Stimulated activated CD4-positive, alpha-beta T cell treated with anti-CD3 and anti-CD28 coated beads, Interleukin-12 subunit alpha, Interleukin-12 subunit beta, amount 100 ng/mL, for 48 hours (primary cell): ENCODE measurements at places on chromosomes 12 and 14.

DNA sequence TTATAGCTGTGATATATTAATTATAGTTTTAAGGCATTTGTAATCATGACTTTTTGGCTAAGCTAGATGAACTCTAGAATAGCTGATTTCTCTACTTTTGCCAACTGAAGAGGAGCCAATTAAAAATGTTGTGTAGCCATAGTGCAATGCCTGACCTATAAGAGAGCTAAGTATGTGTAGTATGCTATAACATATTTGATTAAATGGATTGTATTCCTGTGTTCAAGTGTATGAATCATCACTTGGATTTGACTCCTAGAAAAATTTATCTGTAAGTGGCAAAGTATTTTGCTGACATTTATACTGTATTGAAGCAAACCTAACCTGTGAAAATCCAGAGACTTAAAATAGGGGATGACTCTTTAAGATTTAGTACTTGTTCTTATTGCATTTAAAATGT lies 34.2 kb downstream of the PCNX4 start:
- no peak for DNase-seq

DNA sequence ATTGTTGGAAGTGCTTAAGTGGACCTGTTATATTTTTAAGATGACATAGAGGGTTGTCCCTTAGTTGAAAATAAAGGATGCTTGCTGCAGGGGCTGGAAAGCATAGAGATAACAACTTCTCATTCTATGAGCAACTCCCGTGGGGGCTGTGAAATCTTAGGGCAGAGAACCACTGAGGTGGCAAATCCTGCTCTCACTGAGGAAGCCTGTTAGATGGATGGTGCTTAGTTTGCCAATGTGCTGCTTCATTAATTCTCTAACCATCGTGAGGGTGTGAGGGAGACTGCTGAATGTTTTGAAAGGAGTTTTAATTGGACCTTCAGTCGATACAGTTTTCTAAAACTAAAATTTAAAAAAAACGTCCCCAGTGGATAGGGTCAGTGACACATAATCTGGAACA lies 46.5 kb downstream of the PTPRO start:
- no peak for DNase-seq

GRCh38 chr12:20212658-20213555 lies 155.4 kb upstream of the PDE3A start:
- no peak for DNase-seq

DNA sequence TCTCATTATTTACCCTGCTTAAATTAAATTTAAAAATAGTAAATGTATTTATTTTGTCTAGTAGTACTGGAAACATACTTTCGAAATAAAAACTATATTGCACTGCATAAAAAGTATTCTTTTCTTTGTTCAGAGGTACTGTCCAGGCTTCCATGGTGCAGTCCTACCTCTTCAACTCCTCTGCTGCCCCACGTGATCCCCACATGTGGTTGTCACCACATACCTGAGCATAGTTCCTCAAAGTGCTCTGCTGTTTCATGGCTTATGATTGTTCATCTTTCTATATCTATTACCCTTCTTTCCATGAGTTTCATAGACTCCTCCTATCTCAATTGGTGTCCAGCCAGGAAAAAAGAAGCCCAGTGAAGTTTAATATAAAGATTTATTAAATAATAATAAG lies 317.5 kb upstream of the OR4E1 start:
- DNase-seq, result no peak

DNA sequence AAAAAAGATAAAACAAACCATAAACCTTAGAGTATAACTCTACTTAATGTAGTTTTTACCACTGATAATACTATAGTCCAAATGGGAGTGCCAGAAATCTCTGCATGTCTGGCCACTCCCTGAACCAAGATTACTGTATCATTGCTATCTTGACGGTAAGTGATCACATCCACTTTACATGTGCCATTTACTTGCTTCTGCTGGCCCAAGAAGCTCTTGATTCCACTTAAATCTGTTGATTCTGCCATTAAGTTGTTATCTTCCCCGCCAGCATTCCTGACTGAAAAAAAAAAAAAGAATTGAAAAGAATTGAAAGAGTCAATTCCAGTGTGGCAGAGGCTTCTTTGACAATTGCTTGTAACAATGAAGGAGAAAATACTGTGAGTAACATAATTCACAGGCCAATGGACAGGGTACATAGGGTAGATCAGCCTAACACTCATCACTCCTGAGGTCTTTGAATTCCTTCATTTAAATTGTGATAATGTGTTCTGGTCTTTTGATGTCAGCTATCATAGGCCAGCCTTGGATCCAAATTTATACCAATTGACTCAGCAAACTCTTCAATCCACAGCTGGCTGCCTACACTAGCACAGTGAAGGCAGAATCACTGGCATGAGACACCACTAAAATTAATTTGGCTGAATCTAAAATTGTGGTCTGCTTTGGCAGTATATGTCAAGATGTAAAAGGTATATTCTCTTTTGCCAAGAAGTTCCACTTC lies 665.2 kb upstream of the FLRT2 start:
- no peak for DNase-seq

- no peak for DNase-seq
These were observed 264.4 kb downstream of the SYT1 start for GRCh38 chr12:79128956-79129355.

GRCh38 chr12:54417712-54418440 lies 1.2 kb downstream of the ITGA5 start:
- DNase-seq, result no peak

GRCh38 chr14:52926953-52927352 lies 23.9 kb downstream of the FERMT2 start:
- DNase-seq, result no peak

DNA sequence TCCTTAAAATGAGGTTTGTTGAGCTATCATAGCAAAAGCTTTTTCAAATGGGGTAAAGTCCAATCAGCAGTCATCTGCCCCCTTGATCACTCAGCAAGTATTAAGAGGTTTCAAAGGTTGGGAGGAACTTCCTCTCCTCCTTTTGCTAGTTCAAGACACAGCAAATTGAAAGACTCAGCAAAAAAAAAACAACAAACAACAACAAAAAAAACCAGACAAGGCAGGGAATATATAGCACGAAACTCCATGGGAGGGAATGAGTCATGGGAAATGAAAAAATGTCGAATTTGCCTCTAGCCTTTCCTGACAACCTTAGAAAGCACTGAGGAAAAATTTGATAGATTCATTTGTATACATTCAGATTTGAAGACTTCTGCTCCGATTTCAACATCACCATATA lies 1.6 kb upstream of the SLC7A8 start:
- DNase-seq, result no peak

GRCh38 chr14:74202113-74202512 lies 37.1 kb upstream of the VSX2 start:
- no peak for DNase-seq

DNA sequence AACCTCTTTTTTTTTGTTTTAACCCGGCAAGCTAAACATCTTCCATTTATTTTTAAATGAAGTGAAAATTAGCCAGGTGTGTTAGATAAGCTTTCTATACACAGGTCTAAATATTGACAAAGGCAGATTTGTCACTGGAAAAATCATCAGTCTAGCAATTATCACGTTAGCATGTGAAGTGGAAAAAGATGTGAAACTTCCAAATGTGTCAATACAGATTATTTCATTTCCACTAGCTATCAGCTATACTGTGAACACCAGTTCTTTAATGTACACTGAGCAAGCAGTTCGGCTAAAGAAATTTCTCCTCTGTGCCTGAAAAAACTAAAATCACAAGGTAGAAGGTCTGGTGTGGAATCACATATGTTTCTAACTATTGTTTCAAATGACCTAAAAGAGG lies 96.6 kb upstream of the G2E3 start:
- DNase-seq, result no peak

- DNase-seq, result no peak
These were observed 1051.4 kb upstream of the ATXN7L3B start for GRCh38 chr12:73486256-73486655.

GRCh38 chr14:65336191-65336591 lies 76.3 kb upstream of the FUT8 start:
- peak; percentile 62 for DNase-seq

- DNase-seq, result no peak
These were observed 41.2 kb downstream of the SLC6A12 start for GRCh38 chr12:172732-173161.

DNA sequence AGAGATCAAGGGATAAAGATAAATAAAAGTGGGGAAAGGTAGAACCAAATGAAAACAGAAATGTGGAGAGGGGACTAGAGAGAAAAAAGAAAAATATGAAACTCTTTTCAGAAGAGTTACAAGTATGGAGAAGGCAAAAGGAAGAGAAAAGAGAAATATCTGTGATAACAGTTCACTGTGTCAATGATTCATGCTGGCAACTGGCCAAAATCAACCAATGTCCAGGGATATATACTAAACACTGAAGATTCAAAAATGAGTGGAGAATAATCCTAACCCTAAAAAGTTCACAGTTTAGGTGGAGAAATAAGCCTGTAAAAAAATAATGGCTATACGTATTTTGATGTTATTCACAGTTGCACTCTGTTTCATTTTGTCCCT lies 372.3 kb upstream of the KITLG start:
- no peak for DNase-seq

- DNase-seq, result no peak
These were observed 921.8 kb downstream of the VRK1 start for GRCh38 chr14:97718886-97719442.

DNA sequence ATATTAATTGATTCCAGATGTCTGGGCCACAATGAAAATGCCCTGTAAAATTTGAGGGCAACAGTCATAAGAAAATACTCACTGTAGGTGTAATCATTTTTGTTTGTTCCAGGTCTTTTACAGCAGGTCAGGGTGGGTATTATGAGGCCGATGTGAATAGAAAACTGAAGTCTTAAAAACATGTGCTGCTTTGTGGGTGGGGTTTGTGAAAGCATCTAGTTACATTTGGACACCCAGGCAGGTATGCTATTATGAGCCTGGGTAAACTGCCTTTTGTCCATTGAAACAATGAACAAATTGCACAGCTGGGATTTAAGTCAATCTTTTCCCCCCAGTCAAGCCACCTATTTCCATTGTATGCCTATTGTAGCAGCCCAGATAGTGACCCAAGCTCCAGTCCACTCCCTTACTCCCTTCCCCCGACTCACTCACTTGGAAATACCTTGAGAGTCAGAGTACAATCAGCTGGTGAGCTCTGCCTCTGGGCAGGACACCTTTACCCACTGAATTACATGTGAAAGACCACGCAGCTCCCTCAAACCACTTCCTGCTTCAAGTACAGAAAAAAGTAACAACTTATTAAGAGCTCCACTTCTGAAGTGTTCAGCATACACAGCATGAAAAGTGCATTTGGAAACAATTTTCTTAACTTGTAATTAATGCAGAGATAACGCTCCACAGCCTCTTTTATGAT lies 1.8 kb downstream of the IGF1 start:
- no peak for DNase-seq

DNA sequence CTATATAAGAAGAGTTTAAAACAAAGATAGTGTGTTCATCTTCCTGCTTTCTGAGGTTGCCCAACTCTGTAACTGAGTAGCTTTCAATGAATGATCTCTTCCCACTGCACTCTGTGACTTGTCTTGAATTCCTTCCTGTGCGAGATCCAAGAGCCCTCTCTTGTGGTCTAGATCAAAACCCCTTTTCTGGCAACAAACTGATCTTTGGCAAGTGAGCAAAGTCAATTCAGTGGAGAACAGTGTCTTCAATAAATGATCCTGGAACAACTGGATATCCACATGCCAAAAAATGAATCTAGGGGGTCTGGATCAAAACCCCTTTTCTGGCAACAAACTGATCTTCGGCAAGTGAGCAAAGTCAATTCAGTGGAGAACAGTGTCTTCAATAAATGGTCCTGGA lies 8.5 kb downstream of the CFAP54 start:
- DNase-seq, result no peak

GRCh38 chr14:38074081-38074480 lies 133.6 kb upstream of the SSTR1 start:
- no peak for DNase-seq

- DNase-seq, result no peak
These were observed 153.9 kb downstream of the LRRK2 start for GRCh38 chr12:40378691-40379090.

GRCh38 chr12:76777765-76778216 lies 13.9 kb downstream of the ZDHHC17 start:
- no peak for DNase-seq

- DNase-seq, result no peak
These were observed 92.5 kb downstream of the DUSP6 start for GRCh38 chr12:89259821-89260220.

- no peak for DNase-seq
These were observed 100.3 kb downstream of the DAD1 start for GRCh38 chr14:22488522-22489243.

DNA sequence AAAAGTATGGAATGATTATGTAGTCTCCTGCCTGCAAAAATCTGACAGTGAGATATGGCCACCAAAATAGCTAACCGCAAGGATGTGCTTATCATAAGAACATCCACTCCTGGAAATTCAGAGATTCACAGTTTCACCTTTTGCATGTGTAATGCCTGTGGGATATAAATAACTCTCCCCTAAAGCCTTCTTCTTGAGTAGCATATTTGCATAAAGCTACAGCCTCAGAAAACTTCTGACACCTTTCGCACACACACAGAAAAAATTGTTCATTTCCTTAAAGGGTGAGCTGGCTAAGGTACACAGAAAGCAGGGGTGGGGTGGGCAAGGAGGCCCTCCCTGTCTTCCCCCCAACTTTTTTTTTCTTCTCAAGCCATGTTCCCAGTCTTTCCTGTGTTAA lies 3.1 kb upstream of the IGF1 start:
- DNase-seq, result no peak

DNA sequence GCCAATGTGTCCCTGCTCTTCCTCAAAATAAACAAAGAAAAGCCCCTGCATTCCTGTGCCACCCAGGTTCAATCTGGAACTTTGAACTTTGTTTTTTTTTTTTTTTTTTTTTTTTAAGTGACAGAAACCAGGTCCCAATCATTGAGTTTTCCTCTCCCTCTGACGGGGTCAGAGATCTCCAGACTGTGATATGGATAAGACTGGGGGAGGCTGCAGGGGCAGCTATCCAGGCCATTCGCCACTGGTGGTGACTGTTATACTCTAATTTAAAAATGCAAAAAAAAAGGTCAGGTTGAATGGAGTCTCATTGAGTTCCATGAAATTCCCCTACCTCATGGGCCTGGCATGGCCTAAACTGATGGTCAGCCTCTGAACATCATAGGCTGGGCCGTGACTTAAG lies 57.0 kb downstream of the TMX1 start:
- no peak for DNase-seq

- DNase-seq, result no peak
These were observed 24.3 kb downstream of the EMP1 start for GRCh38 chr12:13220838-13221237.

GRCh38 chr12:52901715-52902541 lies 2.9 kb downstream of the KRT8 start:
- DNase-seq, result no peak

- DNase-seq, result no peak
These were observed 37.8 kb downstream of the PRPF40B start for GRCh38 chr12:49661191-49661590.

- DNase-seq, result no peak
These were observed 14.0 kb downstream of the VSIG10 start for GRCh38 chr12:118089782-118090181.

GRCh38 chr14:31937730-31938346 lies 139.3 kb upstream of the ARHGAP5 start:
- DNase-seq, result peak; percentile 77

GRCh38 chr14:73743431-73743931 lies 29.3 kb upstream of the PNMA1 start:
- DNase-seq, result no peak
